ENCODE measurements at places on chromosomes 6 and 20.

DNA sequence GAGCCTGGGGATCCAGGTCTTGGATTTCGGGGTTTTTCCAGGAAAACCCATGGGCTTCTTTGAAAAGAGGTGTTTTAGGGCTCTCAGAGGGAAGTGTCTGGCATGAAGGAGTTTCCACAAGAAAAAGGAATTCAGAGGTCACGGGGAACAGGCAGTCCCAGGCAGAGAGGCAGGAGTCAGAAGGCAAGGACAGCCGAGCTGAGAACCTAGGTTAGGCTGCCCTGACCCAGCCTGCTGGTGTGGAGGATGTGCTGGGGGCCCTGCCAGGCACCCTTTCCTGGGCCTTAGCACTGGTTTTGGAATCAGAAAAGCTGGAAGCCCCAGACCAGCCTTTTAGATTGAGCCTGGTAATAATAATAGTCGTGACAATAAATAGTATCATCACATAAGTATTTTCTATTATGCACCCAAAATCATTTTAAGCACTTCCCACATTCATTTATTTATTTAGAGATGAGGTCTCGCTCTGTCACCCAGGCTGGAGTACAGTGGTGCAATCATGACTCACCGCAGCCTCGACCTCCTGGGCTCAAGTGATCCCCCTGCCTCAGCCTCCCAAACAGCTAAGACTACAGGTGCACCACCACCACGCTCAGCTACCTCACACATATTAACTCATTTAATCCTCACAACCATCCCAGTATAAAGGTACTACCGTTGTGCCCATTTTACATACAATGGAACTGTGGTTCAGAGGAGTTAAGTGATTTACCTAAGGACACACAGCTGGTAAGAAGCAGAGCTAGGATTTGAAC lies 19.9 kb downstream of the TGM2 start:
- DNase-seq, result no peak

DNA sequence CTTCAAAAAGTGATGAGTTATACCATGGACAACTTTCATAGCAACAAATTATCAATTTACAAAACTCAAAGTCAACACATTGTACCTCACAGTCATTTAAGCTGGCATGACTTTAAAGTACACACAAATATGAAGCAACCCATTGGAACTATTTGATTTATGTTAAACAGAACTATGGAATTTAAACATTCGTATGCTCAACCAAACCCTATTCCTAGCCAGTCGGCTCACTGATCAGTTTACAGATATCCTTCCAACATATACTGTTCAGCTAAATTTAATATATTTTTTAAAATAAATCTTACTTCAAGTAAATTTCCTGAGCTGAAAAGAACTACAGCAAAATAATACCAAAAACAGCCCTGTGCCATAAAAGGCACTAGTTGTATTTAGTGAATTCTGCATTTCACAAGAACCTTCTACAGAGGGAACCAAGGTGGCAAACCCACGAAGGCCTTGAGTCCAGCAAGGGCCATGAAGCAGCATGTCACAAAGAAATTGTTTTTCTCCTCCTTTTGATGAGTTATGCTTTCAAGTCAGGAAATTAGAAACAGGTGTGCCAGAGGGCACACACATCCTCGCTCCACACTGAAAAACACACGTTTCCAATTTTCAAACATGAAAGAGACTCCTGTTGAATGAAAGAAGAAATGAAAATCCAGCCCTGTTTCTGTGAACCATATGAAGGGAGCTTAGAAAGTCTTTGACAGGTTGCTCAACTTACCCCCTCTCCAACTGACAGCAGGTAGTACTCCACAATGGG lies 122.8 kb downstream of the TASP1 start:
- DNase-seq, result no peak

GRCh38 chr6:104253236-104253635 lies 606.5 kb downstream of the HACE1 start:
- DNase-seq, result no peak

DNA sequence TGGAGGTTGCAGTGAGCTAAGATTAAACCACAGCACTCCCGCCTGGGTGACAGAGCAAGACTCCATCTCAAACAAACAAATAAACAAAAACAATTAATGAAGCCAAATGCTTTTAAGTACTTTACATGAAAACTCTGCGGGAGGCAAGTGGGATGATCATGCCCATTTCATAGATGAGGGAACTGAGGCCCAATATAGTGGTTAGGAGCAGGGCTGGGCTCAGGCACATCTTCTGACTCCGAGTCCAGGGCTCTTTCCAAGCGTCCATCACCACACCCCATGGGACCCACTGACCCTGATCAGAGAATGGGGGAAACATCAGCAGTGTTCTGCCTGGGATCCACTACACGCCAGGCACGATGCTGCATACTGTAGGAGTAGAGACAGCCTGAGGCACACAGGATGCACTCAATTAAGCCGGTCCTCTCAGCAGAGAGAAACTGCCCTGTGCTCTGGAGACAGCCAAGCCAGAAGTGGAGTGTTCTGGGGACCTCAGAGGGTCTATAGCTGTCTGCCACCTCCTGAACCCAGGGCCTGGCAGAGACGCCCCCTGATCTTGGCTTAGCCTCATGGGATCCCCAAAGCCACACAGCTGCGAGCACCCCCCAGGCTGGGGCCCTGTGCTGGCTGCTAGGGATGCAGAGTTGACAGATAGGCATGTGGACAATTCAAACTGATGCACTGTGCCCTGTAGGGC lies 13.5 kb downstream of the TTBK1 start:
- no peak for DNase-seq

DNA sequence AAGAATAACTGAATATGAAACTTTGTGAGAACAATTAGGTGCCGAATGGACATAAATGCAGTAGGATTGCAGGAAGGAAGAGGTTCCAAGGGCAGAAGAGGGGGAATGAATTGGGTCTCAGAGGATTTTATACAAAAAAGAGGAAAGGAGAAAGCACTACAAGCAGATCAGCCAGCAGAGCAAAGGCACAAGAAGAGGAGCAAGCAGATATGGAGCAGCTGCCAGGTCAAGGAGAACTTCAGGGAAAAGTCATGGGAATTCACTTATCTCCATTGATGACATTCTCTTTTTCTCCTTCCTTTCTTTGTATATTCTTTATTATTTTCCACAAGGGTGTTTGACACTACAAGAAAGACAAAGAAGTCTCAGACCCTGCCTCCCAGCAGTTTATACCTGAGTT lies 9.6 kb downstream of the DSE start:
- DNase-seq, result no peak

DNA sequence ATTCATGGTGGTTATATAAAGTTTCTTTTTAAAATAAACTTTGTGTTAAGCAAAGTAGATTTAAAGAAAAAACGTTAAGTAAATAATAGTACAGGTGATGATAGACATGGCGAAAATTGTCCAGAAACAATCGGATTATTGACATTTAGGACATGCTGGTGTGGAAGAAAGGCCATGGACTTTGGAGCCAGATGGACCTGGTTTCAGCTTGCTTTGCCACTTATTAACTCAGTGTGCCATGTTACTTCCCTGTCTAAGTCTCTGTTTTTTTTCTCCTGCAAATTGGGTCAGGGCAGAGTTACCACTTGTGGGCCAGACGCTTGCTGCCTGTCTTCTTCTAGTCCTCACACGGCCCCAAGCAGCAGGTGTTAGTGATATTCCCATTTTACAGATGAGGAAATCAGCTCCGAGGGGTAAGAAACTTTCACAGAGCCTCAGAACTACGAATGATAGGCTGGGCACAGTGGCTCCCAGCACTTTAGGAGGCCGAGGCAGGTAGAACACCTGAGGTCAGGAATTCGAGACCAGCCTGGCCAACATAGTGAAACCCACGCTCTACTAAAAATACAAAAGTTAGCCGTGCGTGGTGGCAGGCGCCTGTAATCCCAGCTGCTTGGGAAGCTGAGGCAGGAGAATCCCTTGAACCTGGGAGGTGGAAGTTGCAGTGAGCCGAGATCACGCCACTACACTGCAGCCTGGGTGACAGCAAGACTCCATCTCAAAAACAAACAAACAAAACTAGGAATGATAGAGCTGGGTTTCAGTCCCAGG lies 12.4 kb downstream of the KIF3B start:
- no peak for DNase-seq

DNA sequence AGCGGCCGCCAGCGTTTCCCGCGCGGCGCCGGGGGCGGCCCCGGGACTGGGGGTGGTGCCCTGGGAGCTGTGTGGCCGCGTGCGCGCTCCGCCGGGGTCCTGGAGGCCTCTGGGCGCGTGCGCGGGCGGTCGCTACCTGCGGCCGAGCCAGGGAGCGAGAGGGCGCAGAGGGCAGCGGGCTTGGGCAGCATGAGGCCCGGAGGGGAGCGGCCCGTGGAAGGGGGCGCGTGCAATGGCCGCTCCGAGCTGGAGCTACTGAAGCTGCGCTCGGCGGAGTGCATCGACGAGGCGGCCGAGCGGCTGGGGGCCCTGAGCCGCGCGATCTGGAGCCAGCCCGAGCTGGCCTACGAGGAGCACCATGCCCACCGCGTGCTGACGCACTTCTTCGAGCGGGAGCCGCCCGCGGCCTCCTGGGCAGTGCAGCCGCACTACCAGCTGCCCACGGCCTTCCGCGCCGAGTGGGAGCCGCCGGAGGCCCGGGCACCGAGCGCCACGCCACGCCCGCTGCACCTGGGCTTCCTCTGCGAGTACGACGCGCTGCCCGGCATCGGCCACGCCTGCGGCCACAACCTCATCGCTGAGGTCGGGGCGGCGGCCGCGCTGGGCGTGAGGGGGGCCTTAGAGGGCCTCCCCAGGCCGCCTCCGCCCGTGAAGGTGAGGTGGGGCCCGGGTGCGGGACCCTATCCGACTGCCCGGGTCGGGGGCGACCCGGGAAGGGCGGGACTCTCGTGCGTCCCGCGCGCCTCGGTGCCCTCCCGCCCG lies at the start of gene PM20D2:
PM20D2 (plus strand) TSS at position 100 of the 762 bp plus-strand sequence; CDS start at position 190, 90 bp downstream.
- DNase-seq, result peak; percentile 57

GRCh38 chr20:64183313-64183712 lies 19.1 kb downstream of the MYT1 start:
- DNase-seq, result no peak

GRCh38 chr6:41690541-41691330 lies 44.7 kb downstream of the TFEB start:
- DNase-seq, result no peak

- no peak for DNase-seq
Measured at GRCh38 chr20:33604084-33604990, 57.8 kb upstream of the C20orf144 start.

DNA sequence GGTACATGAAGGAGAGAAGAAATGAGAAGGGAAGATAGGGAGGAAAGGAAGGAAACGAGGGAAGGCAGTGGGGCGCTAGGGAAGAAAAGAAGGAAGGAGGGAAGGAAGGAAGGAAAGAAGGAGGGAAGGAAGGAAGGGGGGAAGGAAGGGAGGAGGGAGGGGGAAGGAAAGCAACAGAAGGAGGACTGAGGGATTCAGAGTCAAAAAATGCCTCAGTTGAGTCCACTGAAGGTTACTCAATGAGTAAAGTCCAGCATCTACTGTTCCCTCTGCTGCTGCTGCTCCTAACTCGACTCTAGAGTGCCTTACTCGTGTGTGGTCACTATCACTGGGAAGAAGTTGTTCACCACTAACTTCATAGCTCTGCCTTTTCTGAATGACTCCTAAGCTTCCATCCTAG lies 33.8 kb downstream of the PHACTR1 start:
- DNase-seq, result no peak

DNA sequence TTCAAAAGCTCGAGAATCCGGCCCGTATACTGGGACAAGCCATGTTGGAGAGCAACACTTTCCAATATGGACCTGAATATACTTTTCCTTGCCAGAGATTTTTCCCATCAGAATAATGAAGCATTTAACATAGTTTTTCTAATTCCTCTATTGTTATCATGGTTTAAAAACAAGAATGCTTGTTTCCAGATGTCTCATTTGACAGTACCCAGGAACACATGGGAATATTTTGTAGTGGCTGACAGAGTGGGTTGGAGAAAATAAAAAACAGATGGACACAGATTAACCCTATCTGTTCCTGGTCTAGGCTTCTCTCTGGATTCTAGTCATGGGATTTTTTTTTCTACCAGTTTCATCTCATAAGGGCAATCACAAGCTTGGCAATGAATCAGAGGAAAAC lies 164.8 kb upstream of the CEP162 start:
- DNase-seq, result no peak

GRCh38 chr20:42027746-42028268 lies 409.6 kb upstream of the CHD6 start:
- no peak for DNase-seq

- DNase-seq, result no peak
Measured at GRCh38 chr20:37672143-37672542, 21.7 kb upstream of the CTNNBL1 start.

All from activated CD4-positive, alpha-beta memory T cell treated with anti-CD3 and anti-CD28 coated beads, Interleukin-2, amount 10 ng/mL, durations not matched to agents 7 days and 5 days (primary cell).